ENCODE measurements at places on chromosomes 5 and 9.

- peak; percentile 33 for DNase-seq
Observed at GRCh38 chr9:125529589-125530515, 177.2 kb downstream of the MAPKAP1 start.

- DNase-seq = no peak
Observed at GRCh38 chr5:83815661-83816060, 95.0 kb upstream of the HAPLN1 start.

- no peak for DNase-seq
Observed at GRCh38 chr9:131701436-131701781, 38.5 kb downstream of the RAPGEF1 start.

GRCh38 chr5:93395971-93396379 lies 185.0 kb downstream of the NR2F1-AS1 start:
- no peak for DNase-seq

DNA sequence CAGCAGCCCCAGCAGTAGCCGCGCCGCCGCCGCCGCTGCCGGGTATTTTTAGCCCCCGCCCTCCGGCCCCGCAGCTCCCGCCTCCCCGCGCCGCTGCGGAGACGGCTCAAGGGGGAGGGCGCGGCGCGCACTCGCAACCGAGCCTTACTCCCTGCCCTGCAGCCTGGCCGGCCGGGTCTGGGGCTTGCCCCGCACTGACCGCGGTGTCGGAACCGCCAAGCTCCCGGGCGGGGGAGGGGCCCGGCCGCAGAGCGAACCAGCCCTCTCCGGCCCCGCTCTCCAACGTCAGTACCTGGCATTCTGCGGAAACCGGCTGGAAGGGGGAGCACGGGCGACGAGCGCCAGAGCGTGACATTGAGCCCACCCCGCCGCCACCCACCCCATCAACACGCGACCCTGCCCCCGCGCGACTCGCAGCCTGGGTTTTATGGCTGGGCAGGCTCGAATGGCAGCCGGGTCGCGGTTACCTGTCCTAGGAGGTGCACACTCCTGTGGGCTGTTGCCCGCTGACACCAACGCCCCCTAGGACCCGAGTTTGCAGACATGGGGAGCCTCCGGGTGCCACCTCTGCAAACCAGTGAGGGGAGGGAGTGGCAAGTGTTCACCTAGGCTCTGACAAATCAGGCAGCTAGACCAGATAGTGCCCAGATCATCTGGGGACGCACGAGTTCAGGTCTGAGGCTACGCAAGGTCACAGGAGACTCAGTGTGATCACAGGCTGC lies at the start of gene ACSL6:
Gene ACSL6 (minus strand): TSS at position 37 of the 722 bp plus-strand sequence. CDS start 105 bp downstream, outside the sequence.
- DNase-seq = peak; percentile 45

DNA sequence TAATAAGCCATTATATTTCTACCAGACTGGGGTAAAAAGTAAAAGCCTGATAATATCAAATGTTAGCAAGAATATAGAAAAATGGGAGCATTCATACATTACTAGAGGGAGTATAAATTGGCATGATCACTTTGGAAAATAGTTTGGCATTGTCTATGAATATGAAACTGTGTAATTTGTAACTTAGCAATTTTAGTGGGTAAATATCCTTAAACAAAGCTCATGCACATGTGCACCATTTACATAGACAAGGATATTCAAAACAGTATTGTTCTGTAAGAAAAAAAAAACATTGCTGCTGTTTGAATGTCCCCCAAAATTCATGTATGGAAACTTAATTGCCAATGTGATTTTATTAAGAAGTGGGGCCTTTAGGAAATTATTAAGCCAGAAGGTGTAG lies 166.4 kb upstream of the SLC27A6 start:
- no peak for DNase-seq

DNA sequence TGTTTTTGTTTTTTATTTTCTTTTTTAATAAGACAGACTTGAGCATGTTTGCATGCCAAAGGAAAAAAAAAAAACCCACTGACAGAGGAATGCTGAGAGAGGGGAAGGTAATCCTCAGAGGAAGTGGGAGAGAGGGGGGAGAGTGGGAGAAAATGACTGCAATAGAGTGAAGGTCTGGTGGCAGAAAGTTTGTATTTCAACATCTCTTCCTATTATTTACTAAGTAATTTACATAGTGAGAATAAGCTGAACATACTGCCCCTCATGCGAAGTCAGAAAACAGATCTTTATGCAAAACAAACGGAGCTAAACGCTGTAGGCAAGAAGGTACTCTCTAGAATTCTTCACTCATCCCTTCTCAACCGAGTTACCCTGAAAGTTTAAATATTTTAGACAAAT lies 45.0 kb downstream of the ELL2 start:
- DNase-seq = no peak

DNA sequence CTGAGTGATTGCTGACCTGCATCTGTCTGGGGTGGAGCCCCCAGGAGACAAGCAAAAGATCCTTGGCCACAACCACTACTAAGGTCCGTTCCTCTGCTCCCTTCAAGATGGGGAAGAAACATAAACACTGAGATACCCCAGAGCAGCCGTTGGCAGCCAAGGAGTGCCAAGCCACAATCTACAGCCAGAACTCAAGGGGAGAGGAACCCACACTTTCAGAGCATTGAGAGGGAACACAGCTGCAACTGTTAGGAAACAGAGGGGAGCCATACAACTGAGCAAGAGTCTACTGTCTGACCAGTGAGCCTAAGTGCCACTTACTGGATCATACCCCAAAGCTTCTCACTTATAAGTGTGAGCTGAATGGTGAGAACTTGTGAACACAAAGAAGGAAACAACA lies 44.6 kb upstream of the ADRB2 start:
- no peak for DNase-seq

DNA sequence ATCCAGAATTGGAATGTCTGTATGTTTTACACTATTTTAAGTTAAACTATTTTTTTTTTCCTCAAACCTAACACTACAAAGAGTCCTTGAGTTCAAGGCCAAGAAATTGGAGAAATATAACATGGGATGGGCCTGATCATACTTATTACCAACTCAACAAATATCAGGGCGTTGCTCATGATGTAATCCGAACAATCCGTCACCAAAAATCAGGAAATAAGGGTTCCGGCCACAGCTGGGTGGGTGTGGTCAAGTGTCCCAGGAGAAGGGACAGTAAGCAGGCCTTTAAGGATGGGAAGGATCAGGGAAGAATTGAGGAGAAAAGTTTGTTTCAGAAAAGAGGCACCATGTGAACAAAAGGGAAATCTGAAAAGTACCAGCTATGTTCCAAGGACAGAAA lies 29.8 kb downstream of the MED27 start:
- no peak for DNase-seq

DNA sequence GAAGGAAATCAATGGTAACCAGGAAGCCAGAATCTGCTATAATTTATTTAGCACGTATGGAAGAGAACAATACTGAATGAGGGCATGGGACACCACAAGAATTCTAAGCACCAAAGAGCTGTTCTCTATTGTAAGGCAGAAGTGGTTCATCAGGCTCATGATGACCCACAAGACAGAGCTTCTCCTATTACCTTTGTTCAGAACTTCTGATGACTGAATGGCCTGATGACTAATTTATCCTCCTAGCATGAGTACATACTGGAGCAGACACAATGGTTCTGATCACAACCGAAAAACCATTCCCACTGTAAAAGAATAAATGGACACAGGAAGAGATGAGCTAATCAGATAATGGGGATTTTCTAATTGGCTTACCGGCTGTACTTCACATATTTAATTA lies 329.8 kb upstream of the PDE4D start:
- DNase-seq = no peak

DNA sequence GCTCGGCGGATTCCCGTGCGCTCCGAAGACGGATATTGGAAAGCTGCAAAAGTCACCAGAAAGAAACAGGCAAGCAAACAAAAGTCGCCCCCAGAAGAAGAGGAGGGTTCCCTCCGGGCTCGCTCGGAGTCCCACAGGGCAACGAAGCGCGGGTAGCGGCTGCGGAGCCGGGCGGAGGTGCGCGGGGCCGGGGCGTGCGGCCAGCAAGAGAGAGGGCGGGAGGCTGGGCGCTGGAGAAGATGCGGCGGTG lies at the start of gene FBN2:
Gene FBN2 (minus strand): TSS at position 246 of the 250 bp plus-strand sequence. CDS start 642 bp downstream, outside the sequence.
- DNase-seq = no peak

DNA sequence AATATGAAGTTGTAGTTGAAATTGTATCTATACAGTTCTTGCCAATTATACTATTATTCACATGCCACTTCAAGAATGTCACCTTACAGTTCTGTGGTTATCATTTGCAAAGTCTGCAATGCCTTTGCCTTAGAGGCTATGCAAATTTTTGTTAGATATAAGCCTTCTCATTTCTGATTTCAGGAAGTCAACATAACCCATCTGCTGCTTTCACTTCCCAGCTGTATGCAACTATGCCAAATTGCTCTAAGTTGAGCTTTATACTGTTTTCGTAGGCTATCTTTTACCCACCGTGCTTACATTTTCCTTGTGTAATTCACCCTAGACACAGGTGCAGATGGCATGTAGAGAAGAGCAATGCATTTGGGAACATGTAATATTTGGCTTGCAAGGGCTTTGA lies 1083.0 kb downstream of the CDH9 start:
- no peak for DNase-seq

DNA sequence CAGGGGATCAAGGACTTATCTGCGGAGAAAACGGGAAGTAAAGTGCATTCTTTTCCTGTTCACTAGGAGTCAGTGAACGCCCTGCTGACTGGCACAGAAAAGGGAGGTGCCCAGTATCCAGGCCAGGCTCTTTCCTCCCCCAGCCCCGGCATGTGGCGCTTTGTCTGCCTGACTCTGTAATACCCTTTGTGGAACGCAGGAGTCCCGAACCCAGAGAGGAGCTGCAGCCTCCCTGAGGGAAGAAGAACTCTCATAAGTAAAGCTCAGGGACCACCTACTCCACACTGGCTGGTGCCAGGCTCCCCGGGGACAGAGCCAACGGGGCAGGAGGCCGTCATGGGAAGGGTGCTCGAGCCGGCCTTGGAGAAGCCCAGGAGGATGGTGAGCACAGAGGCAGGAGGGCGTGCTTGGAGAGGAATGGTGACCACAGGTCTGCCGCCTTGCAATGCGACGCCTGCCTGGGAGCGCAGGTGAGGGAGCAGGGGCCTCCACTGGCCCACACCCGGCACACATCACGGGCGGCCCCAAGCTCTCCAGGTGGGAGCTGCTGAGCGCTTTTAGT lies 31.5 kb downstream of the VAV2 start:
- no peak for DNase-seq

DNA sequence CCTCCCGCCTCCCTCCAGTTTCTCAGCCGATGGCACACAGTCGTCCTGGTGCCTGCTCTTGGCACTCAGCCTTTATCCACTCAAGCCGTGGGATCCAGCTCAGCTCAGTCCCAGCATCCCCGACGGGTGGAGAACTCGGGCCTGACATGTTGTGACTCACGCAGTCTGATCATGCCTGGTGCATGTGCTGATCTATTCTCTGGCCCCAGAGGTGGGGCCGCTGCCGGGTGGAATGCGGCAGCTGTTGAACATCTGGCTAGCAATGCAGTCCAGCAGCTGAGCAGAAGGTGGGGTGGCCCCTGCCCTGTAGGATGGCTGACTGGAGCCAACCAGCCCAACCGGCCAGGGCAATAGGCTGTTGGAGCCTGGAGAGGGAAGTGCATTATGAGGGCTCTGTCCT lies 1.7 kb upstream of the AIF1L start:
- no peak for DNase-seq

DNA sequence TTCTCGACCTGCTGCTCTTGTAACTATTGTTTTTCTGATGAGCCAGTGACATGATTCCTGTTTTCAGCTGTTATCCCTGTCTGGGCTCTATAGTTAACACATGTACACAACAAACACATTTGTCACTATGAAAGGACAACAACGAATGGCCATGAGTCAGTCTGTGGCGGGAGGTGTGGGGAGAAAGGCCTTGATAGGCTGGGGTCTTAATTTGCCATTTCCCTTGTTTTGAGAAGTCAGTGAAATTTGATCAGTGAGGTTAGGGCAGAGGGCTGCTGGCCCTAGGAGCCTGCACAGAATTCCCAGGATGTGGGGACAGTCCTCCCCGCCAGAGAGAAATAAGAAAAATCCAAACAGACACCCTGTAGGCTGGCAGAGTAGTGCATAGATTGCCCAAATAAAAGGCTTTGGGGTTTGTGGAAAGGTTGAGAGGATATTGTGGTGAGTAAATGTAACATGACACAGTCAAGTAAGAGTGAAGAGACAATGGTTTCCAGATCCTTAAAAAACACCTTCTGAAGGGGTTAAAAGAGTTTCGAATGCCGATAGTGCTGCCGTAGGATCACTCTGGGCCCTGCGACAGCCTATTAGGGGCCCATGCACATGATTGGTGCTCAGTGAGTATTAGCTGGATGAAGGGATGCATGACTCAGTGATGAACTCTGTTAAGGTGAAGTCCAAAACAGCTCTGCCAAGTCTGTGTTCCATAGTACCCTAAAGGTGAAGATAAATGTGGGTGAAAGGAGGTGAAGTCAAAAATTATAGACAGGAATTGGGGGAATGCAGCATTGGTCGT lies 110.9 kb upstream of the PRRC1 start:
- no peak for DNase-seq

- no peak for DNase-seq
Observed at GRCh38 chr9:121394292-121394691, 24.2 kb upstream of the STOM start.

- no peak for DNase-seq
Observed at GRCh38 chr5:145931718-145932117, 4.7 kb upstream of the SH3RF2 start.

GRCh38 chr5:128574041-128574440 lies 36.0 kb upstream of the FBN2 start:
- DNase-seq = no peak

GRCh38 chr9:18362901-18363685 lies 110.9 kb upstream of the ADAMTSL1 start:
- DNase-seq = no peak

- no peak for DNase-seq
Observed at GRCh38 chr9:125966466-125966865, 219.3 kb downstream of the PBX3 start.

GRCh38 chr9:36292641-36293040 lies 34.4 kb upstream of the GNE start:
- no peak for DNase-seq

DNA sequence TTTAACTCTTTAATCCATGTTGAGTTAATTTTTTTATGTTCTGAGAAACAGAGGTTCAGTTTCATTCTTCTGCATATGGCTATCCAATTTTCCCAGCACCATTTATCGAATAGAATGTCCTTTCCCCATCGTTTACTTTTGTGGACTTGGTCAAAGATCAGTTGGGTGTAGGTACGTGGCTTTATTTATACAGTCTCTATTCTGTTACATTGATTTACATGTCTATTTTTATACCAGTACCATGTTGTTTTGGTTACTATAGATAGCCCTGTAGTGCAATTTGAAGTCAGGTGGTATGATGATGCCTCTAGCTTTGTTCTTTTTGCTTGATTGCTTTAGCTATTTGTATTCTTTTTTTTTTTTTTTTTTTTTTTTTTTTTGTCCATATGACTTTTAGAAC lies 462.0 kb downstream of the HTR1A start:
- DNase-seq = no peak

GRCh38 chr5:144141585-144141984 lies 28.9 kb downstream of the YIPF5 start:
- no peak for DNase-seq

- no peak for DNase-seq
Observed at GRCh38 chr9:36843964-36844363, 190.1 kb downstream of the PAX5 start.

DNA sequence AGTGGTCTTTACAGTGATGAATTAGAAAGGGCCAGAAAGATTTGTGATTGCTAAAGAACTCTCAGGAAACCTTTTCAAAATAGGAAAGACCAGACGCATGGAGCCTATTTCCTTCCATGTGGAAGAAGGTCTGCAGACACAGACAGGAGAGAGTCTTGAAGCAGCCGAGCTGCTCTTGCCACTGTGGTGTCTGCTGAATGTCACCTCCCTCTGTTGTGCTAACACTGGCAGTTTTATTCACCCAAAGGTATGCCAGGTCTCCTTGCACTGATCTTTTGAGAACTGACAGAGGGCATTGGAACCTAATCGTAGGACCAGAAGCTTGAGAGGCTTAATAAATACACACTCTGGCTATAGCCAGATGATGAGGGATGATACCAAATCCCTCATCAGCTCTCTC lies 108.7 kb downstream of the SREK1 start:
- DNase-seq = no peak

Measured in germinal center (tissue), 1 donor.